ENCODE measurements at places on chromosomes 1 and 21.

- no peak for DNase-seq
Observed at GRCh38 chr1:74005533-74005932, 192.4 kb downstream of the LRRIQ3 start.

- DNase-seq: no peak
Observed at GRCh38 chr1:232084584-232085223, 458.1 kb downstream of the DISC1 start.

DNA sequence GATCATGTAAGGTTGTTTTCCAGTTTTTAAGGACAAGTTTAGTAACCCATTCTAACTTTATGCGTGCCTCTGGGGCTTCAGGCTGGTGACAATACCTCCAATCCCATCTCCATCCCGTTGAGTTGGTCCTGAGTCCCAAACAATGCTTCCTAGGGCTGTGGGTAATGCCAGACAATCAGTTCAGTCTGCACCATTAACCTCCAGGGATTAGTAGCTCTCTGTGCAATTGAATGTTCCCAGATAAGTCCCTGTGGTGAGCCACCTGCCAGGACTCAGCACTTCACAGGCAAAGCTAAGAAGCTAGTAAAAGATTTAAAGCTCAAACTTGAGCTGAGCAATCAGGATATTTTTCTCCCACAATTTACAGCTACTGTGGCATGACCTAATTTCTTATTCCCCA is 462.2 kb upstream of the PTBP2 start:
- DNase-seq: no peak

- no peak for DNase-seq
Observed at GRCh38 chr21:37986751-37987399, 70.6 kb upstream of the KCNJ6 start.

DNA sequence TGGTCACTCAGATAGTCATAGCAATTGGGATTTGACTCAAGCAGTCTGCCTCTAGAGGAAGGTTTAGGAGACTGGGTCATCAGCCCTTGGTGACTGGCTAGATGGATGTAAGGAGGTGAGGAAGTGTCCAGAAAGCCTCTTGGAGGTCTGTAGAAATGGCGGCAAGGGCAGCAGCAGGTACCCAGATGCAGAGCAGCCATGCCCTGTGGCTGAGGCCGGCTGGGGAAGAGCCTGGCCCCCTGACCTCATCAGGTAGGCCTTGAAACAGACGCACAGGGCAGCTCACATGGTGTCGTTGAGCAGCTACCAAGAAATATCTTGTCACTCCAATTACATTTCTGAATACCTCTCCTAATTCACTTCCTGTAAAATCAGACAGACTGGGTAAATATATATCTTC is 98.2 kb downstream of the DMRTB1 start:
- no peak for DNase-seq

- DNase-seq: peak; percentile 61
Observed at GRCh38 chr1:1116701-1117468, 996 bp upstream of the C1orf159 start.

GRCh38 chr21:33265664-33266049 is 510 bp upstream of the IL10RB start:
- peak; percentile 72 for DNase-seq

DNA sequence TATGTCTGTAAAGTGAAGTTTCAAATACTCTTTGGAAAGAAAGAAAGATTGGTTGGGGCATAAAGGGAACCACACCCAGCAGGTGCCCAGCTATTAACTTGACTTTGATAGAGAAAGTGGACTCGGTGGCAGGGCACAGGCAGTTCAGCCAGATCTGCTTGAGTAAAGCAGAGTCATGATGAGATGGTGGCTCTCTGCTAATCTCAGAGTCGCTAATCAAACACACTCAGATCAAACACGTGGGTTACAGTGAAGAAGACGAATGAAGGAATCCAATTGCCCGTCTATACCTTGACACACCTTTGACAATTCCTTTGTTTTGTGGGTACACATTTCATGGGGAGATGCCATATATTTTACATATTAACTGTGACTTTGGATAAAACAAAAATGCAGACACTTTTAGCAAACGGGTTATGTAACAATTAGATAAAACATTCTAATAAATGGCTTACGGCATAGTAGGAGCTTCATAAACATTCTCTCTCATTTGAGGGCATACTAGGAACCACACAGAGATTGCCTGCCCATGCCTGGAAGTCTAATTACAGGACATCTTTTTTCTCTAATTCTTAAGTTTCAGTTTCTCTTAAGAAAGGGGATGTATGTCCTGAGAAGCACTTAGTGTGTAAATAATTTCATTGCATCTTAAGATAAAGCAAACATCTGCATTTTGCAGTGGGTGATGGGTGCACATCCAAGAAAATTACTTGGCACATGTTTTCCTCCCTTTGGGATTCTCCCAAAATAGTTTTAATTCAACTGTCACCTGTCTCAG is 7.2 kb downstream of the CBR1 start:
- DNase-seq: no peak

GRCh38 chr1:228321895-228322294 is 84.7 kb downstream of the TRIM11 start:
- DNase-seq: no peak

GRCh38 chr1:22296701-22297591 is 154.0 kb upstream of the WNT4 start:
- no peak for DNase-seq

DNA sequence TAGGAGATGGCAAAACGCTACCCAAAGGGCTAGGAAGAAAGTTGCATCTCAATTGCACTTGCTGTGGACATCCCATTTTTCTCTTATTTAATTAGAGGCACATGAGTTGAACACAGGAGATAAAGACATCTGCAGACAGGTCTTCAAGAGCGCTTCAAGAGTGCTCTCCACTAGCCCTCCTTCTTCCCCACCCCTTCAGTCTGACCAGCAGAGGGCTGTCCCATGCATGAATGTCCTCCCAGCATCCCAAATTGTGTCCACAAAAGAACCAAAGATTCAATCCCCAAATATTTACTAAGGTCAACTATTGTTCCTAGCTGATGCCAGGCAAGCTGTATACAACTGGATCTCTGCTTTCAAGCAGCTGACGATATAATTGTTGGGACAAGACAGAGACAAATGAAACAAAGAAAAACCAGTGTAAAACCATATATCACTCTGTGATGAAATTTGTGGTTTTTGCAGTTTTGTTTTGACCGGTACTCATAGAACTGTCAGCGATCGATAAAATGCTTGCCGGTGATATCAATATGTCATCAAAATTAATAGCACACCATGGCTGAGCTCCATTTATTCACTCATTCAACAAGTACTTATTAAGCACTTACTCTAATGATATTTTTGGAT is 174.2 kb downstream of the TNR start:
- DNase-seq: no peak

GRCh38 chr1:166170726-166171125 is 3.9 kb upstream of the FAM78B start:
- DNase-seq: no peak

GRCh38 chr1:166813508-166814223 is 25.6 kb upstream of the POGK start:
- DNase-seq: no peak

DNA sequence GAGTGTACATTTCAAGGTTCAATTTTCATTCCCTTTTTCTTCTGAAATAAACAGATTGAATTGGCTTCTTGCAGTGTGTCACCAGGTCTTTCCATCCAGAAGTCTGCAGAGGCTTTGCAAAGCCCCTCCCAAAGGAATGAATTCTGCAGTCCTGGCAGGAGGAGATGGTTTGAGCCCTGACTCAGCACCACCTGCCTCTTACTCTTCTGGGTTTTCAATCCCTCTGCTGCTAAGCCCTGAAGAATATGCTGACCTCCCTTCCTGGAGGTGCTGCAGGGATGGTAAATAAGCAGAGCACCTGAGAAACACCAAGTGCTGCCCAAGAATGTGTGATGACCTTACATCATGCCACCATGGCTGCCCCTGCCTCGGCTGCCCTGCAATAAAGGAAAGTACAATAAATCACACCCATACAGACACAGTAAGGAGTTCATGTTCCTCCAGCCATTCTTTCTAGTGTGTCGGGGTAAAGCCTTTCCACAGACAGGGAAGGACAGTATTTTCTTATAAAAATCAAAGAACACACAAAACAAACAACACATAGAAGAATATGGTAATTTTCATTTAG is 209.2 kb downstream of the ZNF326 start:
- no peak for DNase-seq

DNA sequence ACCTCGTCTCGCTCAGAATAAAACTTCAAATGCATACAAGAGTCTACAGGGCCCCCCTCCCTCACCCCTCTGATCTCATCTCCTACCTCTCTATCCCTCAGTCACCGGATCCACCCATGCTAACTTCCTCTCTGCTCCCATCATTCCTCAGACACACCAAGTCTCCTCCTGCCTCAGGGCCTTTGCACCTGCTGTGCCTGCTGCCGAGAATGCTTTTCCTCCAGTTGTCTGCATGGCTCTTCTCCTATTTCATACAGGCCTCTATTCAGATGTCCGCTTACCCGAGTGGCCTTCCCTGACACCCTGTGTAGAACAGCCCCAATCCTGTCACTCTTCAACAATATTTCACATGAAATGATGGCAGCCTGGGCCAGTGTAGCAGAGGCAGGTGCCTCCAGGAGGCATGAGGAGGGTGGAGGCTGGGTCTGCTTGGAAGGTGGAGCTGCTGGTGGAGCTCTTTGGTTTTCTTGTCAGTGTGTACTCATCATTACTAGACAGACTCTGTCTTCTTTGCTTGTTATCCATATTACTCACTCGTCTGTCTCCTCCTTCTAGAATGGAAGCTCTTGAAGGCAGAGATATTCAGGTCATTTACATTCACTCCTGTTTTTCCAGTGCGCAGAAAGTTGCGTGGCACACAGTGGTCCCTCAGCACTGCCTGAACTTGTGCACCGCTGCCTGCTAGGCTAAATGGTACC is 4.2 kb downstream of the SH2D2A start:
- no peak for DNase-seq

- no peak for DNase-seq
Observed at GRCh38 chr1:235989105-235989504, 75.8 kb downstream of the NID1 start.

DNA sequence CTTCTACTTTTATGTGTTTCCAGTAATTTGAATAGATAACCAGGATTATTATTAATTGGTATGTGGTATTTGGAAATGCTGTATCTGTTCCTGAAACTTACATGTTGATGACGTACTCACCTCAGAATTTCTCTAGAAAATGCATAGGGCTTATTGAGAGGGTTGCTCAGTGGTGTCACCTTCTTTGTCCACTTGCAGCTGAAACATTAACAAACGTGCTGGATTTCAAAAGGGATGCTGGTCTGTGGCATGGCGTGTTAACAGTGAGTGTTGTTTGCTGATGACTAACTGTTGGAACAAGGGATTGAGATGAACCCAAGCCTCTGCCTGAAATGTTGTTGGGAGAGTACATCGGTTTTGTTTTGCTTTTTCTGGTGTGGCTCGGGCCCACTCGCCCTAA is 67.9 kb downstream of the S100B start:
- DNase-seq: no peak

DNA sequence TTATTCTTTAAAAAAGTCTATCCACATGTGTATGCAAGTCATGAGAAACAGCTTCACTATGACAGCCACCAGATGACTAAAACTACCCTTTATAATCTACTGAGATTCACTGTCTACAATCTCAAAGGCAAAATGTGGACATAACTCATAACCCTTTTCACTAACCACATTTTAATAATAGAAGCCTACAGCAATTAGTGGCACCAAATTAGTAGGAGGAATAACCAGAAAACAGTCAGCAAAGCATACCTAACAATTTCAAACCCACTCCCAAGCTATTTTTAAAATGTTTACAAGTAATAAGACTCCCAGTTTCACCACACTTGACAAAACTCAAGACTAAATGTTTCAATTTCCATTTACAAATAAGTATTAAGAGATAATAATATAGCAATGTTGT is 442.9 kb downstream of the PTPRC start:
- no peak for DNase-seq

- no peak for DNase-seq
Observed at GRCh38 chr1:20356850-20357459, 66.3 kb downstream of the VWA5B1 start.

DNA sequence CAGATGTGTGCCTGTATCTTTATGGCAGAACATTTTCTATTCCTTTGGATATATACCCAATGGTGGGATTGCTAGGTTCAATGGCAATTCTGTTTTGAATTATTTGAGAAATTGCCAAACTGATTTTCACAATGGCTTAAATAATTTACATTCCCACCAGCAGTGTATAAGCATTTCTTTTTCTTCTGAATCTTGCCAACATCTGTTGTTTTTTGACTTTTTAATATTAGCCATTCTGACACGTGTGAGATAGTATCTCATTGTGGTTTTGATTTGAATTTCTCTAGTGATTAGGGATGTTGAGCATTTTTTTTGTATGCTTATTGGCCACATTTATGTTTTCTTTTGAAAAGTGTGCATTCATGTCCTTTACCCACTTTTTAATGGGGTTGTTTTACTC is 864.3 kb upstream of the ADAMTS5 start:
- DNase-seq: no peak

- DNase-seq: no peak
Observed at GRCh38 chr1:29126198-29126597, 2.5 kb upstream of the TMEM200B start.

GRCh38 chr1:232868793-232869491 is 63.7 kb downstream of the MAP10 start:
- no peak for DNase-seq

GRCh38 chr1:214660900-214661299 is 57.9 kb downstream of the CENPF start:
- no peak for DNase-seq

- DNase-seq: no peak
Observed at GRCh38 chr1:155867766-155868165, 8.4 kb downstream of the SYT11 start.

GRCh38 chr1:39061951-39062350 is 35.8 kb downstream of the NDUFS5 start:
- no peak for DNase-seq

DNA sequence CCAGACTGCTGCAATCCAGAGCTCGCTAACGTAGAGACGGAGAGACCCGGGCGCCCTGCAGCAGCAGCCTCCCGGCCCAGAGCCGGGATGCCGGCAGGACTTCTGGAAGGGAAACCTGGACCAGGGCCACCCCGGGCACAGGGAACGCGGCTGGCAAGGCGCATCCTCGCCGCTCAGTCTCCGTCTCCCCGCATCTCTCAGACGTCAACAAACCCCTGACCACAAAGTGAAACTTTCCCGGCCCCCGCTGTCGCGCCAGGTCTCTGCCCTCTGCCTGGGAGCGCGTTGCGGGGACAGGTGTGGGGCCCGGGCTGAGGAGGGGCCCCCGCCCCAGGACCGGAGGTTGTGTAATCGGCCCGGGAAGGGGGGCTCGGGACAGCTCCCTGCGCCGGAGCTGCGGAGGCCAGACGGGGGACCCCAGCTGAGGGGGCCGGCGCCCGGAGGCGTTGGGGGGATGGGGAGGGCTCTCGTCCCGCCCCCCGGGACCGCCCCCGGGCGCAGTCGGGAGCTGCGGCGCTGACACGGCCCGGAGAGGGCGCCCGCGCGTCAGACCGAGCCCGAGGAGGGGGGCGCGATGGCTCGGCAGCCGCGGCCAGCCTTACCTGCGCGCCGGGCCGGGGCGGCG is 116.6 kb upstream of the HIVEP3 start:
- no peak for DNase-seq

GRCh38 chr1:45008516-45008915 is 2.6 kb downstream of the HECTD3 start:
- no peak for DNase-seq

GRCh38 chr21:45050345-45050796 is 24.0 kb upstream of the ADARB1 start:
- no peak for DNase-seq
